ENCODE measurements at places on chromosomes 3 and 15. TPM values are rescaled to one million over a fixed set of nuclear protein-coding genes. Genes with fewer than 3 reads are reported as not detected.

Gene CFAP20DC
- 1.3 TPM for total RNA-seq

Gene ZNF662
- not detected for total RNA-seq

DNA sequence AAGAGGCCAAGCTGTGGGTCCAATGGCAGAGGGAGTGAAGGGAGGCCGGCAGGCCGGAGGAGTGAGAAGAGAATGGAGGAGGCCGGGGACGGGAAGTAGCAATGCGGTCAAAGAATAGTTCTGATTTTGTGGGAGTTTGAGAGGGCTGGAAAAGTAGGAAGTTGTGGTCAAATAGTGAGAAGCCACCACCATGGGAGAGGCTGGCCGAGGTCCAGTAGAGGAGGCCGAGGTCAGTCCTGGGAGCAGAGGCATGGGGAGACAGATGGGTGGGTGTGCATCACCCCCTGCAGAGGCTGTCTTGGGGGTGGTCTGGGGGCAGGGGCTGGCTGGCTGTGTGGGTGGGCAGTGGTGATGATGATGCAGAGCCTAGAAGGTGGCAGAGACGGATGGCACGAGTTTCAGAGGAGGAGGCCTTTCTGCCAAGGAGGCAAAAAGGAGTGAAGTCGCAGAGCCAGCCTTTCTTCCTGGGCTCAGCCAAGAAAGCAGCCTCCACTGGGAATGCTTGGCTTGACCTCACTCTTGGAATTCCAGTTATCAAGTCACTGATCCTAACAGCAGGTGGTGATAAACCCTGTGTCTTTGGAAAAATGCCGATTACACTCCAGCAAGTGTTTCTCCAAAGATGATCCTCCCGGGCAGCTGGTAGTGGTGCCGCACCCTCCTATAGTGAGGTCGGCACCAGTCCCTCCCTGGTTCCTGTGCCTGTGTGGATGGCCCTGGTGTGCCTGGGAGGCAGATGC lies 57.3 kb downstream of the ARNT2 start:
- DNase-seq, result peak; percentile 20

Gene VEPH1
- total RNA-seq, result not detected

DNA sequence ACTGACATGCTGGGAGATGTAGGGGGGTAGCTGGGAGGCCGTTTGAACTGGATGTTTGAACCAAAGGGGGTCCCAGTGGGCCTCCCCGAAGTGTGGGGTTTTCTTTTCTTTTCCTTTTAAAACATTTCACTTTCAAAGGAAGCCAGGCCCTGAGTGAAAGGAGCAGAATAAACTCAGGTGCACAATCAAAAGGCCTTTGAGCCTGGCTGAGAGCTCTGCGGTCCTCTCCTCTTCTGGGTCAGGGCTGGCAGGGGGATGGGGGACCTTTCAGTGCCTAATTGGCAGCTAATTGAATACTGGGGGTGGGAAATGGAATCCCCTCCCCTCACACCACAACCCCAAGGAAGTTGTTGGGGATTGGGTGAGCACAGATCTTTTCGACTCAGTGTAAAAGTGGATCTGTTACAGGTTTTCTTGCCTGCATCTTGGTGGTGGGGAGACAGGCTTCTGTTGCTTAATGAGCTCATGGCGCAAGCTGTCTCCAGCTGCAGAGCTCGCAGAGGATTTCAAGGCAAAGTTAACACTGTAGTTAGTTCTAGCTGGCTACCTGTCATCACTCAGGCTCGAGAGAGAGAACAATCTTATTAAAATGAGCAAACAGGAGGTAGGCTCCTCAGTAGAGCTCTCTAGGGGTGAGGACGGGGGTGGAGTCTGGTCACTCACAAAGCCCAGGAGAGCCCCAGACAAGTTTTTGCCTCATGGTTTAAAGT lies 132.6 kb downstream of the RAB11A start:
- DNase-seq, result no peak

DNA sequence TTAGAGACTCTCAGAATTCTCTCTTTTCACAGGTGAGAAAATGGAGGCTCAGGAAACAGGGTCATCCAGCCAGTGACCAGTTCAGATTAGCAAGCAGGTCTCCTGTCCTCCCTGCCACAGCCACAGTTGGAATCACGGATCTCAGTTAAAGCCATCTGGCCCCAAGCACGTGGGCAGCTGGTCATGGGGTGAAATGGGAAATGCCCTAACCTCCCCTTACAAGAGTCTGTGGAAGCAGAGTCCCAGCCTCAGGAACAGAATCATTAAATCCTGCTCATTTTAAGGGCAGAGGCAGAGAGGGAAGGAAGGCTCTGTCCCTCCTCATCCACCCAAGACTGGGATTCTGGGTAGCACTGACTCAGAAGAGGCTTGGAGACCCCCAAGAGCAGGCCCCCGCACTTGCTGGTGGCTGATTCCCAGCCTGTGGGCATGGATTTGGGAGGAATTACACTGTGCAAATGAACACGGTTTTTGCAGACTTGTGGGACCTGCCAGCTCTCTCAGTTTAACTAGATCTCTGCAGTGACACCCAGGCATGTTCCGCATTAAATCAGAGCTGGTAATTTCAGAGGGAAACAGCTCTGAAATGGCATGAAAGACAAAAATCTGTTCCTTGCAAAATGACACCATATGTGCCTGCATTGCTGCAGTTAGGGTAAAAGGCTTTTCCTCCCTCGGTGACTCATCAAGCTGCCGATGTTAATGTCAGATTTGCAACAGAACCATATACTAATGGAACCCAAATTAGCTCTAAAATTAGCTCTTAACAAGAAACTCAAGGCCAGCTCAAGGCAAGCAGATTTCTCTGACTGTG lies 89.0 kb downstream of the BDH1 start:
- peak; percentile 27 for DNase-seq

Gene SI
- not detected for total RNA-seq

Gene LRRIQ4
- not detected for total RNA-seq

Gene ROBO2
- not detected for total RNA-seq

DNA sequence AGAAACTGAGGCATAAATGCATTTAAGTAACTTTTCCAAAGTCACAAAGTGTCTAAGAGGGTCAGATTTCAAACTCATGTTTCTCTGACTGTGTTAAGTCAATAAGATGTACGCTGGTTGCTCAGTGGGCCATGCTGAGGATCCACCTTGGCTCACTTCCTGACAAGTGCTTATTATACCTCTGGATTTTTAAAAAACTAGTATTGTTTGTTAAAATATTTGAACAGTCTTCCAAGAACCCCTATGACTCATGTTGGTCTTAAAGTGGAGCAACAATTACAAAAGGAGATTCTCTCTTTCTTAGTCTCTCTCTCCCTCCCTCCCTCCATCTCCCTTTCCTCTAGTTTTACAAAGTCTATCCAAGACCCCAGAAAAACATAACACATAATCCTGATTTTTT lies 1050.2 kb downstream of the AGBL1 start:
- peak; percentile 14 for DNase-seq

DNA sequence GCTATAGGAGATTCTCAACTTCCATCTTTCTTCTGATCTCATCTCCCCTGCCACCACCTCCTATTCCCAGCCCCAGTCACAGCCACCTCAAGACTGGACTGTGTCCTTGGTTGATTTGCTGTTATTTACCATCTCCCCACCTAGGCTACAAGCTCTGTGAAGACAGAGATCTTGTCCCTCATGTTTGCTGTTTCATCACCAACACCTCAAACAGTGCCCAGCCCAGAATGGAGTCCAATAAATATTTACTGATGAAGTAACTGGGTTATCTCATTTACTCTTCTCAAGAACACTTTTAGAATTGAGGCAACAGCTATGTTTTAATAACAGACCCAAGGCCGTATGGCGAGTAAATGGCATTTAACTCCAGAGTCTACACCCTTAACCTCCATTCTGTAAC lies 29.1 kb upstream of the ARHGEF3 start:
- no peak for DNase-seq

- no peak for DNase-seq
These were observed 36.6 kb downstream of the TM4SF4 start for GRCh38 chr3:149511040-149511626.

- DNase-seq, result no peak
These were observed 12.6 kb upstream of the ZBTB47 start for GRCh38 chr3:42640771-42641370.

DNA sequence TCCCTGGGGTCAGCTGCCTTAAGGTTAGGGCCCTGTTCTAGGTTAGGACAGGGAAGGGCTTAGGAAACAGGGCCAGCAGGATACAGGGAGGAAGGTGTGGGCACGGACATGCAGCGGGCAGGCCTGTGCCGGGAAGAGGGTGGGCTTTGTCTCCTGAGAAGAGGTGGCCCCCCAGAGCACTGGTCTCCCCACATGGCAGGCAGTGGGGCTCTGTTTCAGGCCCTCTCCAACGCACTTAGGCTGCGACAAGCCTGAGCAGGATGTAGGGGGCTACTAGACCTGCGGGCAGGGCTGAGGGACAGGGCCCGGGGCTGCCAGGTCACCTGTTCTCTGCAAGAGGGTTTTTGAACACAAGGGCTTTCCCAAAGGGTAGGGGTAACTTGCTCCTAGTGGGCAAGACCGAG lies 33.5 kb downstream of the KLF13 start:
- no peak for DNase-seq

DNA sequence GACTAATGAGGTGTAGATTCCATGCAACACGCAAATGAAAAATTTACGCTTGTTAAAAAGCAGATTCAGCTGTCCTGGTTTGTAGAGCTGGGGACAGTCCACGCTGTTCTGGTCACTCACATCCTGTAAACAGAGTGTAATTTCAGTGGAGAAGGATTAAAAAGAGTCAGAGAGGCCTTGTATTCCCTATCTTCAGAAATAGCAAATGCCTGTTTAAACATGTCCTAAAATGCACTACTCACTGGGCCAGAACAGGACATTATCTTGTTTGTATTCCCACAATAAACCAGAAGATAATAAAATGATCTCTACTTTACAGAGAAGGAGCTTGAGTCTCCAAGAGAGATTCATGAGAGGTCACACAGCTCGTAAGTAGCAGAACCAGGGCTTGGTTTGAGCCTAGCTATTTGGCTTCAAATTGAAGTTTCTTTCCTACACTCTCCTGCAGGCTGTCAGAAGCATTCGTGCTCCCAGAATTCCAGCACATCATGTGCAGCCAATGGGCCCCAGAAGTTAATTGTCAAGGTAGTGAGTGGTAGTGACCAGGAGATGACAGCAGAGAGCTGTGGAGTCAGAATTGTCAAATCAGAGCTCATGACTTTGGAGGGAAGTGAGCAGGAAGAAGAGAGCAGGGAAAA lies 242.5 kb downstream of the ATP8B4 start:
- DNase-seq, result no peak

GRCh38 chr3:160210799-160211221 lies 14.4 kb upstream of the C3orf80 start:
- no peak for DNase-seq

Gene SAMD7
- not detected for total RNA-seq

- no peak for DNase-seq
These were observed 31.2 kb downstream of the LINS1 start for GRCh38 chr15:100570735-100571313.

- DNase-seq, result no peak
These were observed 148.4 kb downstream of the USP13 start for GRCh38 chr3:179801263-179801662.

DNA sequence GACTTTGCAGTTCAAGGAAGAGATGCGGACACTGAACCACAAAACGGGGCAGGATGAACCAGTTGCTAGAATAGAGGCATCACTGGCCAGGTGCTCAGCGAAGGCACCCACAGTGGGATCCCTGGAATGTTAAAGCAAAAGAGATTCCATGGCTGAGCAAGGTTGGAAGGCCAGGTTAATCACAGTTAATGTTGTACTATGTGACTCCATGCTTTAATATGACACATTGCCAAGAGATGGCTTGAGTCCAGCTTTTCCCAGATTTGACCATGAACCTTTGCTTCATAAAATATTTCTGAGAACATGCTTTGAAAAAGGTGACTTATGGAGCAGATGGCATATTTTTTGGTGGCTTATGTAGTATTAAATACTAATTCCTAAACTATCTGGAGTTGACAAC lies 76.2 kb upstream of the CMTM7 start:
- DNase-seq, result no peak

Gene AGBL1
- not detected for total RNA-seq

Gene PAK6
- 3.9 TPM for total RNA-seq

DNA sequence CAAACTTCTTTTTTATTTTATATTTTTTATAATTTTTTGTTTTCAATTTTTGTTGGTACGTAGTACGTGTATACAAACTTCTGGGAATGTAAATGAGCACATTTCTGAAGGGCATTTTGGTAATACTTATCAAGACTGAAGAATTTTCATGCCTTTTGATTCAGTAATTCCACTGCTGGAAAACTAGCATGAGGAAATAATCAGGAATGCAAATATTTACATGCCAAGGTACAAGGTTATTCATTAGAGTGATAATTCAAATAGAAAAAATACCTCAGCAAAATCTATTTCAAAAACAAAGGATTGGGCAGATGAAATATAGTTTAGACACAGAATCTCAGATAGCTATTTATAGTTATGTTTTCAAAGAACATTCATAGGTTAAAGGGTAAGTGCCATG lies 128.7 kb downstream of the DMXL2 start:
- DNase-seq, result no peak

- DNase-seq, result no peak
These were observed 221.2 kb downstream of the SQOR start for GRCh38 chr15:45855907-45856579.

Gene CFAP92
- not detected for total RNA-seq

Gene FRMD5
- total RNA-seq, result 13.8 TPM

Gene PATL2
- total RNA-seq, result not detected

- DNase-seq, result peak; percentile 21
These were observed 9.7 kb upstream of the MEIS2 start for GRCh38 chr15:37109872-37110572.

DNA sequence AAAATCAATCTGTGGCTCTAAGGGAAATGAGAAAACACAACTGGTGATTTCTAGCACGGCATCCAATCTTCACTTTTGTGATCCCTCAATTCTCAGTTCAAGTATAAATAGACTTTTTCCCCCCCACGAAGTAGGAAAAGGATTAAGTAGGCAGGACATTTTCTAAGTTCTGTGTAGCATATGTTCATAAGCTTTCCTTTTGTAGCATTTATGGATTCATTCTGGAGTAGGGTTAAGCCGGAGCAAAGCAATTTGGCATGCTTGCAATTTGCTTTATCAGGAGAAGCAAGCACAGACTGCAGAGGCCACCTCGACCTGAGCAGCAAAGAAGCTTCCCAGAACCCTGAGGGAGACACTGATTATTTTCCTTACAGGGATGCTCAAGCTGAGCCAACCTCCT lies 66.3 kb downstream of the FHIT start:
- DNase-seq, result no peak
